Activated CD4-positive, CD25-positive, alpha-beta regulatory T cell (primary cell): ENCODE measurements at places on chromosomes 16 and 17.

- no peak for DNase-seq
Observed at GRCh38 chr16:83059237-83059636, 432.5 kb downstream of the CDH13 start.

DNA sequence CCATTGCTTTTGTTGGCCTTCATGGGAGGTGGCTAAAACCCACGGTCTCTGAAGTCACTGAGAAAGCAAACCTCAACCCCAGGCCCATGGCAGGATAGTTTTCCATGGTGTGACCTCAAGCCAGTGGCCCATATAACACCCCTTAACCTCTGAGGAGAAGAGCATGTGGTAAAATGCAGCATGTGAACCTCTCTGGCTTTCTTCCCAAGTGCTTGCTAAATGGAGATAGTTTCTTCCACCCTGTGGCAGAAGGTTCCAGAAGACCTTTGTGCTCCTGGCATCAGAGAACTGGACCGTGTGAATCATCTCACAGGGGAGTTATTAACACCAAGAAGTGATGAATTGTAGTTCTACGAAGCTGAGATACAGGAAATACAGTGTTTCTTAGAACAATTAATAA lies 47.3 kb downstream of the MYOCD start:
- DNase-seq = no peak

GRCh38 chr16:59719121-59719520 lies 985.0 kb upstream of the GOT2 start:
- DNase-seq = no peak

DNA sequence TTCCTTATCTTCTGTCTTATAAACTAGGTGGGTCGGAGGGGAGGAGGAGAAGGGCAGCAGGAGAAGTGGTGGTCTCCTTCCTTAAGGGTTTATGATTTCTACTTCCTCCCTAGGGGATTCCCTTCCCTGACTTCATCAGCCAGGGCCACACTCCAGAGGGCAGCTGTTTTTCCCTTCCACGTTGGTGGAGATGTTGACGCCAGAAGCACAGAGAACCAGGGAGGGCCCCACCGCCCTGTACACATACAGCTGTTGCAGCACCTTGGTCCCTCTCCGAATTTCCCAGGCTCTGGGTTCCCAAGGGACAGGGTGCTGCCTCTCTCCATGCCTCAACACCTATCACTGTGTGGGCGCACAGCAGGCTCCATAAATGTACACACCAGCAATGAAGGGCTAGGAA lies 5.6 kb upstream of the SLC6A4 start:
- no peak for DNase-seq

GRCh38 chr16:8730335-8730915 lies 56.0 kb downstream of the ABAT start:
- no peak for DNase-seq

DNA sequence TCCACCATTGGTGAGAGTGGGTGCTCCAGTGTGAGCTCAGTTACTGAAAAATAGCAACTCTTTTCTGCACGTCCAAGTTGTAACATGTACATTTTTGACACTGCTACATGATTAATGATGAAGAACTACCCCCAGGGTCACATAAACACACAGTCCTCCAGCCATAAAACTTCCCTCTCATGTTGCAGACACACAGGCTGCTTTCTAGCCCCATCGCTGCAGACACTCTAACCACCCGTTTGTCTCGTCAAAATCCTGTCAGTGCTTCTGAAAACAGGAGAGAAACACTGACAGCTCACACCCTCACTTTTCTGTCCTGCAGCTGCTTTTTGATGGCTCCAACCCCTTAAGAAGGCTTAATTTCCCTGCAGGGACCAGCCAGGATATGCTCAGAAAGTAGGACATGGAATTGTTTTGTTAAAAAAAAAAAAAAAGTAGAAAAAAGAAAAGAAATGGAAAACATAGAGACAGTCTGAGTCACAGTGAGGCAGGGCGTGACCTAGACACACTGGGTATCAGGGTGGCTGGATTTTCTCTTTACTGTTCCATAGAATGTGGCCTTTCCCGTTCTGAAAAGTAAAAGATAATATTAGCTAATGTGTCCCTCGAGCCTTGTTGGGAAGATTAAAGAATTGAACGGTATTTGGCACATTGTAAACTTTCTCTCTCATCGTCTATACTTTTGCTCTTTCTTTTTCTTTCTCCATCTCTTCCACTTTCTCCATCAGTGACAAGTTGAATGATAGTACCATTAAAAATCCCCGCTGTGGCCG lies 20.7 kb upstream of the CCL5 start:
- no peak for DNase-seq

DNA sequence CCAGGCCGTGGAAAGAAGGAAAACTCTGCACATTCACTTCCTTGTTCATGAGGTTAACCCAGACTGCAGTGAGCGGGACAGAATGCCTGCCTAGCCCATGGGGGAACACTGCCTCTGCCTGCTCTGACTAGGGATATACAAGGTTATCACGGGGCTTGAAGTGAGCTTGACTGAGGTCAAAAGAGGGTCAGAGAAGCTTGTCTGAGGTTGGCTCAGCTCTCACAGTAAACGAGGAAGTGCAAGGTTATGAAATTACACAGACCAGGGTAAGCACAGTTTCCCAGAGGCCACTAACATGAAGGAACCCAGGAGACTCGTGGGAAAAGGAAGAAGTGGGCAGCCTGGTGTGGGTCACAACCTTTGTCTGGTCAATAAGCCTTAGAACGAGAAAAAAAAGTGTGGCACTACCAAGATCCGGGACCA lies 28.7 kb downstream of the HIC1 start:
- no peak for DNase-seq

- DNase-seq = peak; percentile 79
Observed at GRCh38 chr17:39927101-39927928, at the start of the genes LRRC3C and ORMDL3. Gene LRRC3C, plus strand, starts transcription at chr17:39927732. Its CDS starts 13,792 bp downstream, at chr17:39941524. Gene ORMDL3, minus strand, starts transcription at chr17:39927601. Its CDS starts 3,398 bp downstream, at chr17:39924203.

GRCh38 chr16:53966821-53967571 lies 263.0 kb downstream of the FTO start:
- no peak for DNase-seq

DNA sequence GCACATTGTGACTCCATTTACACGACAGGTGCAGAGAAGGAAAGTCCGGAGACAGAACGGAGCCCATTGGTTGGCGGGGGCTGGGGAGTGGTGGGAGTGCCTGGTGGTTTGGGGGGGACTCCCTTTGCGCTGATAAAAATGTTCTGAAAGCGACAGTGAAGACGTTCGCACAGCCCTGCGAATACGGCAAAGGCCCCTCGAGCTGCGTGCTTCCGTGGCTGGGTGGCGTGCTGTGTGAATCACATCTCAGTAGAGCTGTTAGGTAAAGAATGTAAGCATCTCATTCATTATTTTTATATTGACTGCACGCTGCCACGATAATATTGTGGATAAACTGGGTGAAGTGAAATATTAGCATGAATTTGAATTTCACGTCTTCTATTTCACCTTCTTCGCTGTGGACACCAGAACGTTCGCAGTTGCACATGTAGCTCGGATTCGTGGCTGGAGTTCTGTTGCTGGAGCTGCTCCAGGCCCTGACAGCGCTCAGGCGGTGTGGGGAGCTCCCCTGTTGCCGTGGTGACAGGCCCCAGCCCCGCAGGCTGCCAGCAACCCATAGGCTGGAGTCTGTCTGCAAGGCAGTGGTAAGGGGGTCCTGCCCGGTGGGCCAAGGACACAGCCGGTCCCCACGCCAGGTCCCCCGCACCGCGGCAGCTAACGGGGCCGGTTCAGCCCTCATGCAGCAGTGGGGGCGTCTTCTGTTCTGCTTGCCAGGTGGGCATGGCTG lies 44.6 kb downstream of the SOX8 start:
- no peak for DNase-seq

GRCh38 chr17:33073416-33073815 lies 81.8 kb downstream of the SPACA3 start:
- DNase-seq = no peak

GRCh38 chr17:41806685-41807445 lies 4.9 kb downstream of the P3H4 start:
- no peak for DNase-seq

DNA sequence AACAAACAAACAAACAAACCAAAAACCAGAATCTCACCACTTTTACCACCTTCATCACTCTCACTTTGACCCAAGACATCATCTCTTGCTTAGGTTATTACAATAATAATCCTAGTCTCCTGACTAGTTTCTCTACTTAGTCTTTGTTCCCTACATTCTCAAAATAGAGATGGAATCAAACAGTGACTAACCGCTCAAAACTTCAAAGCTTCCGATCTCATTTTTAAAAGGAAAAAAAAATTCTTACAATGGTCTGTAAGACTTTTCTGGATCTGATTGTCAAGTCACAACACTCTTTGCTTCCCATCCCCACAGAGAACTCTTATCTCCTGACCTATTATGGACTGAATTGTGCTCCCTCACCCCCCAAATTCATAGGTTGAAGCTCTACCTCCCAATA lies 60.9 kb downstream of the SPAG9 start:
- no peak for DNase-seq

DNA sequence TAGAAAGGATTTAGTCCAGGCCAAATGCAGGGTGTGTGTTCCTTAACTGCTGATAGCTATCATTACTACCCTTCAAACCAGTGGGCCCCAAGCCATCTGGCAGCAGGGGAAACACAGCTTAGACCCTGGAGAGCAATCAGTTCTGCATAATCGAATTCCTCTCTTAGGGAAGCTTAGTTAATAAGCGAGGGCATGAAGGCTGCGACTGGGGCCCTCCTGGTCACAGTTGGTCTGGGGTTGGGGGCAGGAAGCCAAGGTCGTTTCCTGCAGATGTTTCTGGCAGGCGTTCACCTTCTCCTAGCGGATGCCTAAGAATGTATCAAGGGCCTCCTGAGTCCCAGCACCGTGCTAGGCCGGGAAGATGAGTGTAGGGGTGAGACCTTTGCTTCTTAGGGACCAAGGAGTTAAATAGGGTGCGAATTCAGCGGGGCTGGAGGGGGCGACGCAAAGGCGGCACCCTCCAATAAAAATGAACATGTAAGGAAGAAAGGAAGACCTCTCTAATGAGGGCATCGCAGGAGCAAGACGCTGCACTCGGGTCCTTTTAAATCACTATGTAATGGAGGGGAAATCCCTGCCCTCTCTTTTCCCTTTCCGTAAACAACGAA lies 16.5 kb upstream of the EEF2K start:
- DNase-seq = peak; percentile 21

DNA sequence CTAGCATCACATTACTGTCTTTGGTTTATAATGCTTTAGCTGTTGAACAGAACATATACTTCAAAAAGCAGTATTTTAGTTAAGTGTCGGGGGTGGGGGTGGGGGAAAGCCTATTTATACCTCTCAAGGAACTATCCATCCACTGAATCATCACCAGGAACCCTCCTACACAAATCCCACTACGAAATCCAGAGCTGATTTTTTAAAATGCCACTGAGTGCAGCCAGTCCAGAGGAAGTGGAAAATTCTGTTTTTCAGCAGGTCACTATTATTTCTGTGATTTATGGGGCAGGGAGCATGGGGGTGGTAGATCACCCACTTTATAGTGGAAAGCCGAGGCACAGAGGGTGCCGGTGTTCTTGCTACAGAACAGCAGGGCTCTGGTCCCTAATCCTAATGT lies 284.1 kb downstream of the SOX9 start:
- DNase-seq = no peak
